ENCODE measurements at places on chromosomes 3 and 15.
A peak's percentile ranks its signal among the peaks of the same experiment; 100 is the strongest.

- DNase-seq = peak; percentile 25
Observed at GRCh38 chr3:9782770-9783169, 9.5 kb downstream of the TADA3 start.

GRCh38 chr3:188889054-188889491, 282.7 kb upstream of the TPRG1 start:
- DNase-seq = peak; percentile 96

DNA sequence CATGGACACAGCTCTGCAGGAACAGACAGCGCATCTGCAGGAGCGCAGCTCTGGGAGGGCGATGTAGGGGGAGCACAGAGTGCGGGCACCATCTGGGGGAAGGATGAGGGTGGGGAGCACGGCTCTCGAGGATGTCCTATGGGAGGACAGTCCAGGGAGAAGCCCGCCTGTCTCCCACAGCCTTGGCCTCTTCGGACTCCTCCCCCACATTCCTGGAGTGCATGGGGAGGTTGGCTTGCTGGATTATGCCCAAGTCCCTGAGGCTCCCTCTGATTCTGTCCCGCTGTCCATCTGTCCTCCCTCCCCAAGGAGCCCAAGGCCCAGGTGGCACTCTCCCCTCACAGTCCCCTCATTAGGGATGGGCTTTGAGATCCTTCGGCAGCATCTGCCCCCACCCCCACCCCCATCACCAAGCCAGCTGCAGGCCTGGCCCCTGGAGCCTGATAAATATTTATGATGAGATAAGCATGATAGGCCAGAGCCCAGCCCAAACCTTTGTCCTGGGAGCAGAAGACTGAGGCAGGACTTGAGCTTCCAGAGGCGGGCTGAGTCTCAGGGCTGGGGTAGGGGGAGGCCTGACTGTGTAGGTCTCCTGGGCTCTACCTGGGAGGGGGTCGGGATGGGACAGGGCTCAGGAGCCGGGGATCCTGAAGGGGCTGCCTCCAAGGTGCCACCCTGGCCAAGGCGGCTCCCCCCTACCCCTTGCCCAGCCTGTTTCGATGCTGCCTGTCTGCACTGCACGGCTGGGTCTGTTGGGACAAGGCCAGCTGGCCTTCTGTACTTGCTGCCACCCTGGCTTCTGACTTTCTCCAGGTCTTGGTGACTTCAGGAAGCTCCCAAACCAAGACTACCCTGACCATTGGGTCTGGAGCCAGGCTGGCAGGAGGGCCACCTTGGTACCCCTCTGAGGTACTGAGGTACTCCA, 28.6 kb upstream of the SEMA3F start:
- DNase-seq = peak; percentile 33

DNA sequence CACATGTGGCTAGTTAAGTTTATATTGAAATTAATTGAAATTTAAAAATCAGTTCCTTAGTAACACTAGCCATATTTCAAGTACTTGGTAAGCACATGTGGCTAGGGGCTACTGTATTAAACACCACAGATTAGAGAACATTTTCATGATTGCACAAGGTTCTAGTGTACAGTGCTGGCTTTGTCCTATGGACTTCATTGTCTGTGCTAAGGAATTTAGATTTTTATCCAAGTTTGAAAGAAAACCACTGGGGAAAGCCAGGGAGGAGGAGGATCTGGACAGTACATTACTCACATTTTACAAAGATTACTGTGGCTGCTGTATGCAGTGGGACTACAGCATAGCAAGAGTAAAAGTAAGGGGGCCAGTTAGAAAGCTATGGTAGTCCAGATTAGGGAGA, 13.9 kb downstream of the STAC start:
- DNase-seq = no peak

DNA sequence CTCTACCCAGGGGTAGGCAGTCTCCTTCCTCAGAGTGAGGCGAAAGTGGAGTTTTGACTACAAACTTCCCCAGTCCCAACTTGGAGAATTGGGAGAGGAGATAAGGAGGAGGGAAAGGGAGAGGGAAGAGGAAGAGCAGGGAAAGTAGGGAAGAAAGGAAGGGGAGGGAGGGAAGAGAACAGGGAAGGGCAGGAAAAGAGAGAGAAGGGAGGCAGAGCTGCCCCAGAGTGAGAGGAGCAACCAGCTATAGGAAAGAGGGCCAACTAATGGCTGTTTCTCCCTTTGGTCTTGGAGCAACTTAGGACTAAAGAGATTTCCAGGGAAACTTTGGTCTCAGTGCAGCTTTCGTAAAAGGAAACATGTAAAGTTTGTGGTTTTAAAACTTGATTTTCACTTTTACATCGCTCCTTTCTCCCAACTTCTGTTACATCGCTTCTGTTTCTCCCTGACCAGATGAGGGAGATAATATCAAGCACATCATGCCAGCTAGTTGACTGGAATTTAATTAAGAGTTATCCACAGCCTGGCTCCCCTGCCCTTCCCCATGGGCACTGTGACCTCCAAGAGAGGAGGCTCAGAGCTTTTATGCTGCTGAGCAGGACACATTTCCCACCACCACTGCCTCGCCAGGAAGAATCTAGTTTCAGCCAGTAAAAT, 1.4 kb downstream of the CA12 start:
- DNase-seq = no peak

GRCh38 chr15:64653757-64654156, 121.6 kb downstream of the RBPMS2 start:
- peak; percentile 54 for DNase-seq

- DNase-seq = no peak
Observed at GRCh38 chr15:80367094-80367493, 37.1 kb upstream of the ARNT2 start.

- peak; percentile 80 for DNase-seq
Observed at GRCh38 chr3:126197854-126198584, 17.6 kb upstream of the ALDH1L1 start.

DNA sequence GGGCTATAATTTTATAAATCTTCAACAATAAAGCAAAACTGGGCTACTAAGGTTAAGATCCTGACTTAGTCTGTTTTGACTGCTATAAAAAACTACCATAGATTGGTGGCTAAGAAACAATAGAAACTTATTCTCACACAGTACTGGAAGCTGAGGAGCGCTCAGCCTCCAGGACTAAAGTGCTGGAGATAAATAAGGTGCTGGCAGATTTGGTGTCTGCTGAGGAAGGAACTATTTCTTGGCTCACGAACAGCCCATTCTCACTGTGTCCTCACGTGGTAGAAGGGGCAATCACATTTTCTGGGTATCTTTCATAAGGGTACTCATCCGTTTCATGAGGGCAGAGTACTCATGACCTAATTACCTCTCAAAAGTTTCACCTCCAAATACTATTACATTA, 166.8 kb upstream of the CBLB start:
- no peak for DNase-seq

- DNase-seq = no peak
Observed at GRCh38 chr15:68704496-68705021, 116.1 kb downstream of the ANP32A start.

DNA sequence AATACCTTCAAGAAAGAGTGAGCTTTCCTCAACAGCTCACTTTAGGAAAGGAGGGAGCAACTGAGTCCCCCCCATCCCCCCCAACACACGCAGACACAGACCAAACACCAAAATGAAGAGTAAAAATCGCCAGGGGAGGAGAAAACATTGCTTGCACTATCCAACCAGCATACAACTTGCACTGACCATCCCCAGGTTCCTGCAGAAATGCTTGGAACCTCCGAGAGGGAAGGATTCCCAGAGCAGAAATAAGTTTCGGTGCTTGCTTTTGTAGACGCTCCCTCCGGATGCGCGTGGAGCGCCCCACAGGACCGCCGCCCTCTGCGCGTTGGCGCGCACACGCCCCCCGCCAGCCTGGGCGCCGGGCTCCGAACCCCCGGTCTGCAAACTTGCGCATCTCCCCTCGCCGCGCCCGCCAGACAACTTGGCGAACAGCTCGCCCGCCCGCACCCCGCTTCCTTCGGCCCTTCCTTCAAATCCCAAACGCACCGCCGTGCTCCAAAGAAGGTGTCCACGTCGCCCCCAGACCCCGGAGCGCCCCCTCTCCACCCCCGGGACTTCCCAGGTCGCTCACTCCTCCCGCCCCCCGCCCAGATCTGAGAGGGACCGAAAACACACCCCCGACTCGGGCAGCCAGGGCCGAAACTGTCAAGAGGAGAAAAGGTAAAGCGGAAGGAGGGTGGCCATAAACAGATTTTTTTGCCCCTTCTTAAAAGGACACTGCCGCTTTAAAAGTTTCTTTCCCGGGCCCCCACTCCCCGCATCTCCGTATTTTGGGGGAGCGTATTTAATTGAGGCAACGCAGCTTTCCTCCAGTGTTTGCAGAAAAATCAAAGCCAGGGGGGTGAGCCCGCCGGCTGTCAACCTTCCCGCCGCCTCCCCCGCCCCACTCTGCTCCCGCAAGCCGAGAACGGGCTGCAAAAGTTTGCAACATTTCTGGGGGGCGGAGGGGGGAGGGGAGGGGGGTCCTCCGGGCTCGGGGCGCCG, 859 bp downstream of the RORA start:
- DNase-seq = peak; percentile 62

DNA sequence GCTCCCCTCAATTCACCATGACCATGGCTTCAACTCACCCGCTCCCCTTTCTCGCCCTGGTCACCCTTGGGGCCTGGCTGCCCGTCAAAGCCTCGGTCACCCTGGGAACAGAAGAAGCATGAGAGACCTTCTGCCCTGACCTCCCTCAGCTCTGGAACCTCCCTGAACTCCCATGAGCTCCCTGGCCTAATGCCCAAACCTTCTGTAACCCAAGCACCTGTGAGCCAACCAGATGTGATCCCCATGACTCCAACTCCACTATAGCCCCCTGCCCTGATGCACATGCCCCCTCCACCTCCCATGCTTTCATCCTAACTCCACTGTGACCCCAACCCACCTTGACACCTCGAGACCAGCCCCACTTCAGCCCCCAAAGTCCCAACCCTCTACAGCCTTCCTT, 3.5 kb upstream of the UCN2 start:
- no peak for DNase-seq

GRCh38 chr3:7397097-7397496, 536.2 kb downstream of the GRM7 start:
- no peak for DNase-seq

DNA sequence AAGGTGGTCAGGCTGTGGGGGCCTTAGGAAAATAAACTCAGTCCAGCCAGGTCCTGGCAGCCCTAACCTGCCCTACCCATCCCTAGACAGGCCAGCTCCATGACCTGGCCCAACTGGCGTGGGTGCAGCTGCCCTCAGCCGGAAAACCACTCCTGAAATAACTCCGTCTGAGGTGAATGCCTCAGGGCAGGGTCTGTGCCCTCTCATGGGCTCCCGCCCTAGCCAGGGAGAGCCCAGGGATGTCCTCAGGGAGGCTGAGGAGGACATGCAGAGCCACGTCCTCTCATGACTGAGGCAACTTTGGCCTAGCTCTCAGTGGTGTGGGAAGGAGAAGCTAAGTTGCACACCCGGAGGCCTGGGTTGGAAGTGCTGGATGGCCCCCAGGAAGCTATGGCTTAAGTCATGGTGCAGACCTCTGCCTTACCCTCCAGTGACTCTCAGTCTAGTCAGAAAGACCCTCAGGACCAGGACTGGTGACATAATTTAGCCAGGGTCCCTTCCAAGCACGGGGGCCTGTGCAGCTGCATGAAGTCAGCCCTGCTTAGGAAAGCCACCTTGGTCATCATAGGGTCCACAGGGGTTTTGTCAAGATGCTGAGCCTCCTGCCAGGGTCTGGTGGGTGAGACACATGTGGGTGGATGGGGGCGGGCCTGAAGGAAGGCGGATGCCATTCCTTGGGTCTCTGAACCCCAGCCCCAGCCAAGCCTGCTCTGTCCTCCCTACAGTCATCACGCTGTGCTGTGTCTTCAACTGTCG, 7.4 kb downstream of the TMIE start:
- DNase-seq = no peak

GRCh38 chr3:126912491-126913195, 70.3 kb upstream of the PLXNA1 start:
- no peak for DNase-seq

- DNase-seq = no peak
Observed at GRCh38 chr3:46693892-46694226, 380 bp upstream of the ALS2CL start.
